ENCODE measurements at places on chromosomes 2 and 18.

DNA sequence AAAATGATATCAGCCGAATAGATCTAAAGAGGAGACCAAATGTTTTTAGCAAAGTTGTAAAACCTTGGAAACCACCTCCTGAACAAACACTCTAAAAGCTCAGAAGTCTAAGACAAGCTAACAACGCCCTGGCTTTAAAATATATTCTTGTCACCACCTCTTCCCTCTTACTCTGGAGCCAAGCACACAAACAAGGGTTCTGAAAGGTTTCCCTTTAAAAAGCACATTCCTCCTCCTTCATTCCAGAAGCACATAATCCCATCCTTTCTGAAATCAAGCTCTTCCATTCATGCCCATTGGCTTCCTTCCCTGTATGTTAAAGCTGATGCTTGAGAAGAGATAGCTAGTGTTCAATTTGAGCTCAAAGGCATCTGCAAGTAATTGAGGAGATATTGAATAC lies 382.0 kb downstream of the LNPK start:
- no peak for DNase-seq

DNA sequence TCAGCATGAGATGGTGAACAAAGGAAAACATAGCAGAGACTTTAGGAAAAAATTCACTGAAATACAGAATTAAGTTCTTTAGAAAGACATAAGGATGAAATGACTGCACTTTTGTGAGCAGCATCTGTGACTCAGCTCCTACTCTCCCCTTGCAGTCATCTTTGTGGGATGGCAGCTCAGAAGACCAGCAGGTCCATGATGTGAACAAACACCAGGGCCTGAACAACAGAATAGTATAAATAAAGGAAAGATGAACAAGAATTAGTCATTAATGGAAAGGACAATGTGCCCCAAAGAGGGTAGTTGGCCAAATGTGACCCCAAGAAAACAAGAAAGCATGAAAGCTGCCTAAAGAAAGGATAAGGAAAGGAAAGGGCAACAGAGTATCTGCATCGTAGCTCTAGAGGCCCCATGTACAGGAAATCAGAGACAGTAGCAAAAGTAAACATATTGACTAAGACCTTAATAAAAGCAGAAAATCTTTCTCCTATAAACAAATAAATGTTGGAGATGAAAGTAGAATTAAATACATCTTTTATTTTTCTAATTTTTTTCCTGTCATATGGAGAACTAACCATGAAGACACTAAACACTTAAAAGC lies 318.0 kb downstream of the ZEB2 start:
- no peak for DNase-seq

DNA sequence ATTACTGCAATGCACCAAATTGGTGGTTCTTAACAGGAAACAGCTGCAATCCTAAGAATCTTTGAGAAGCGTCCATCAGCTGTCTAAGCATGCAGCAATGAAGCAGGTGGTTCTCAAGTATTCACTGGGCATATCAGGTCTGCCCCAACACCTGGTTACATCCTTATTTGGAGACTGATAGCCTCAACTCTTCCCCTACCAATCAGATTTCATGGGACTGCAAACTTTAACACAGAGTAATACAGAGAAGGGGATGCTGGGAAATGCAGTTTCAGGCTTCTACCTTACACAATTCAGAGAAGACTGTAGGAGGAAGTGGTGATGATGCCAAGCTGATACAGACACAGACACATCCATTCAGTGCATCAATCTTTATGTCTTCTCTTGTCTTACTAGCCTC lies 240.5 kb downstream of the BCL2 start:
- DNase-seq: no peak

DNA sequence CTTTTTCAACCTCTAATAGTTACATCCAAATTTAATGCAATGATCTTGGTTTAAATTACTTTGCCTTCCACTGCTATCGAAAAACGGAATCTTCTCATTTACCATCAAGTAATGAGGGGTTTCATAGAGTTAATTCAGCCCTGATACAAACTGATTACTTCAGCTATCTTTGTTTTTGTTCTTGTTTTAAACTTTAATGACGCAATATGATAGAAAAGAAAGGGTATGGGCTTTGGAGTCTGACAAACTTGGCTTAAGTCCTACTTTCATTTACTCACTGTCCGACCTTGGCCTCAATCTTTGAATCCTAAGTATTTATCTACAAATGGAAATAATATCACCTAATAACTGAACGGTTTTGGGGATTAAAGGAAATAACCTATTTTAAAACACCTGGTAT lies 16.1 kb downstream of the ADAM17 start:
- no peak for DNase-seq

GRCh38 chr2:83386549-83386948 lies 1072.5 kb downstream of the SUCLG1 start:
- DNase-seq: no peak

DNA sequence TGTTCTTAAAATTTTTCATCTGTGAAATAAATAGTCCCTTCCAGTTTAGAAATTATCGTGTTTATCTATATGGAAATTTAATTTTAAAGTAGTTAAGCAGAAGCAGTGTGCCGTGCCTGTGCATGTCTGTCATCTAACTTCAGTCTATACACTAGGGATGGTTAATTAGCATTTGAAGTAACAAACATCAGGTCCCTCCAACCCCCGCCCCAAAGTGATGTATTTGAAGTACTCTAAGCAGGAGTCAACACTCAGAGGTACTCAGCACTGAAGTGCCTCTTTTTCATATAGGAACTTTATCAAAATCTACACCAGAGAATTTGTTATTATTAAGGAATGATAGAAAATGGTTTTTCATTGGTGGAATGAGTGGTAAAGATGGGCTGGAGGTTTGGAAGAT lies 33.0 kb downstream of the LANCL1 start:
- no peak for DNase-seq

- DNase-seq: no peak
These were observed 75.8 kb upstream of the ZEB2 start for GRCh38 chr2:144595686-144596072.

- no peak for DNase-seq
These were observed 8.8 kb upstream of the ATOH8 start for GRCh38 chr2:85744741-85745601.

GRCh38 chr2:176533505-176534193 lies 264.4 kb downstream of the MTX2 start:
- no peak for DNase-seq

DNA sequence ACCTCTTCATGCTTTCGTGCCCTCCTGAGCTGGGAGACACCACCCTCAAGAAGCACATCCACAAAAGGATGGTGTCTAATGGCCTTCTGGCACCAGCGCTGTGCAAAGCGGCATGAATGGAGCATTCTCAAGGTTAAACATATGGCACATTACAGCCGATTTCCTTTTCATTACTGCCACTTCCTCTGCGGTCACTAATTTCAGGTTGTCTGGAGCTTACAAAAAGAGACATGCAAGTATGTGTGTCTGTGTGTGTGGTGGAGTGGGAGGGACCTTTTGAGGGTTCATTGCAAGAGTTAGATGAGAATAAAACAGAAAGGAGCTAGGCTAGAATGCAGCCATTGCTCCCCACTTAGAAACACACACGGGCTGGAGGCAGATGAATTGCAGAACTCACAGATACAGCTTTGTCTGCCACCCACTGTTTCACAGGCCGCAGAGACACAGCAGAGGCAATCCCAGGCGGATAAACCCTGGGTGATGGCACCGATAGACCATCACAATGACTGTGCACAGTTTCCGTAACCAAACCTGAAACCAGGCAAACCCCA lies 76.0 kb downstream of the TGIF1 start:
- DNase-seq: no peak

DNA sequence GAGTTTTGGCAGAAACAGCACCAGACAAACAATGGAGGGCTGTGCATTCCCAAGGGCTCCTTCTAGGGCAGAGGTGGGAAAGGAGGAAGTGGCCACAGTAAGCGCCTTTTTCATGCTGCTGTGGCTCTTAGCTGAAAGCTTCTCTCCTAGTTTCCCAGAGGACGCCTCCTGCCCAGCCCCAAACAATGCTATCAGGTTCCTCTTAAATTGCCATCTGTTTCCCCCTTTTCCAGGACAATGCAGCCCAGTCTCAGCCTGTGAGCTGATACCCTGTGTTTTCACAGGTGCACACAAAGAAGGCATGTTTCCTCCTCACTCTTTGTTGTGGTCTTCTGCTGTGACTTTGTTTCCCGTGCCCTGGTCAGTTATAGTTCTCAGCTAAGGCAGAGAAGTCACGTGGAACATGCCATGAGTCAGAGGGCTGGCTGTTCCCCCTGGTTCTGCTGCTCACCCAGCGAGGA lies 5.4 kb upstream of the FAM124B start:
- no peak for DNase-seq

DNA sequence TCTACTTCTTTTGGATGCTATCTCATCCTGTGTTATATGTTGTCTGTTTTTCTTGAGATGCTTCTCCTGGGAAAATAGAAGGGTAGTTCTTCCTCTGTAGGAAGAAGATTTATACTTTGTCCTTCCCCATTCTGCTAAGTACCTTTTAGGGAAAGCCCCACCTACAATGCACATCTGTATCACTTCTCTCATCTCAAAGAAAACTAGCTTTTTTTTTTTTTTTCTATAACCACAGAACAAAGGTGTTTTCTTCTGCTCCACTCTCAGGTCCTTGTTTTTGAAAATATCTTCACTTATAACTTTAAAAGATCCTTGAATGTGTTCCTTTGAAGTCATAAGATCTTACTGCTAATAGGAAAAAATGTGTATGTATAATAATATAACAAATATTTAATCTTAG lies 30.8 kb downstream of the CCDC150 start:
- DNase-seq: no peak

DNA sequence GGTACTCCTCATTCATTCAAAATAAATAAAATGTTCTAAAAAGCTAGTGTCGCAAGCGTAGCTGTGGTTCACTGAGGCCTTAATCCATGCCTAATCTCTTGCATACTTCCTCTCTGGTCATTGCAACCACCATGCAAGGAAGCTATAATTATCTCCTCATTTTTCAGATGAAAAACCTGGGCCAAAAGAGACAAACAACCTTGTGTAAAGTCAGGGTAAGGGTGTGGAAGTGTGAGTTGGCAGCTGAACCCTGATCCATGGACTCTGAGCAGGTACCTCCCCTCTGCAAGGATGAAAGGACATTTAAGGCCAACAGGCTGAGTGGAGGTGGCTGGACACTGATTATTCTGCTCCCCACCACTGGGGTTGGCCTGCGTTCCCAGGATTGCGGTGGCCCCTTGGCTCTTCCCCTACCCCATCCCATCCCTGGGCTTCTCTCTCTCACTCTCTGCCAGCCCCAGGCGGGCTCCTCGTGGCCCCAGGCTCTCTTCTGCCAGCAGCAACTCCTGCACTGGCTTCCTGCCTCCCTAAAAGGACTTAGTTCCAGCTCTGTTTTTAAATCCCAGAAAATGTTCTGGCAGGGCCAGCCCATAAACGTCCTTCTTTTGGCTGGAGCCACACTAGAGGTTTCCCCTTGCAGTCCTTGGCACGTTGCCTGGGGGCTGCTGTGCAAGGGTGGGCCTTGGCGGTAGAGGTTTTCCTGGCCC lies 72.0 kb upstream of the AFF3 start:
- DNase-seq: no peak

- no peak for DNase-seq
These were observed 155.0 kb downstream of the TTC32 start for GRCh38 chr2:19746611-19747309.
